ENCODE measurements at places on chromosomes 4 and X. TPM values are rescaled to one million over a fixed set of nuclear protein-coding genes. Genes with fewer than 3 reads are reported as not detected.

DNA sequence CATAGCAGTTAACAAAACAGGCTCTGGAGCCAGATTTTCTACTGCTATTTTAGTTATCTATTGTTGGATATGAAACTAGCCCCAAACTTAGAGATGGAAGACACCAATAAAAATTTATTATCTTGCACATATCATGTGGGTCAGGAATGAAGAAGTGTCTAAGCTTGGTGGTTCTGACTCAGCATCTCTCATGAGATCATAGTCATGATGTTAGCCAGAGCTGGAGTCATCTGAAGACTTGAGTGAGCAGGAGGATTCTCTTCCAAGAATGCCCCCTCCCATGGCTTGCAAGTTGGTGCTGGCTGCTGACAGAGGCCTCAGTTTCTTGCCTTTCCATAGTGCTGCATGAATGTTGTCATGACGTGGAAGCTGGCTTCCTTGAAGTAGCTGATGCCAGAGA, 68.2 kb upstream of the TAPT1 start:
- H3K4me3 ChIP-seq: no peak overlapping the region
- no peak for DNase-seq
- H3K4me1 ChIP-seq: no peaks in the 10 kb centered on the region

- H3K4me3 ChIP-seq: no peak overlapping the region
- H3K27me3 ChIP-seq: no peaks in the 10 kb centered on the region
- H3K36me3 ChIP-seq: no peaks in the 10 kb centered on the region
Measured at GRCh38 chr4:155593793-155594192, 72.9 kb upstream of the GUCY1A1 start.

DNA sequence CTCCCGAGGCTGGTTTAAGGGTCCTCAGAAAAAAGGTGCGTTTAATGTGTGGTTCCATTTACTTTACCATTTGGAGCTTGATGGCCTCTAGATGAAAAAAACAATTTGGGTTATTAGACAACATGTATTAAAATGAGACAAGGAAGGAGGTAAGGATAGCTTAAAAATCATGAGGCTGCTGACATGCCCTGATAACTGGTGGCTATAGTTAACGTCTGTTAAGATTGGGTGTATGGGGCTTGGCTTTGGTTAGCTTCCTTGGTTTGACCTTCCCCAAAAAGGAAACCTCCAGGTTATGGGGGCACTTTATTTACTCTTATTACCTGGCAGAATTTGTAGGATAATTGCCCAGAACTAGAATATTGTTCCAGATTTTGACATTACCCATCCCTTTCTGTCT, 51.5 kb downstream of the HMGB2 start:
- DNase-seq: no peak
- no peak overlapping the region for H3K27ac ChIP-seq
- peaks cover 6% of the 10 kb centered on the region for H3K27me3 ChIP-seq

The SCML2 gene
- 7.6 TPM for total RNA-seq

DNA sequence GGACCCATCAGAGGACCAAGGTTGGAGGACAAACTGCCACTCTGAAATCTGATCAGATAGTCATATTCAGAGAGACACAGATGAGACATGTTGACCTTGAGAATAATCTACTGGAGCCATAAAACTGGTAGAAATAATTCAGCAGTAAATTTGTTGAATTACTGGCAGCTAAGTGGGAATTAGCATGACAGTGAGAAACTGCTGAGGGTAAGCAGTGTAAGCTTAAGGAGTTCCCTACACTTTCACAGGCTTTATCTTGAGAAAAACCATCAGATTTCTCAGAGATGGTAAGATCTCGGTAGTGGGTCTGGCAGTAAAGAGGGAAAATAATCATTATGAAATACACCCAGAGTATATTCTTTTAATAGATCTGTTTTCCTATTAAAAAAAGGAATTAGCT, 213.7 kb downstream of the TECRL start:
- no peaks in the 10 kb centered on the region for H3K36me3 ChIP-seq
- no peak overlapping the region for H3K4me3 ChIP-seq
- H3K27ac ChIP-seq: no peak overlapping the region
- H3K27me3 ChIP-seq: no peaks in the 10 kb centered on the region
- DNase-seq: no peak

The NOX1 gene
- not detected for total RNA-seq

Measured in HepG2 (cell line).